ENCODE measurements at places on chromosomes 3 and 15.

GRCh38 chr3:119350114-119350513, 55.9 kb downstream of the ARHGAP31 start:
- peak; percentile 30 for DNase-seq

DNA sequence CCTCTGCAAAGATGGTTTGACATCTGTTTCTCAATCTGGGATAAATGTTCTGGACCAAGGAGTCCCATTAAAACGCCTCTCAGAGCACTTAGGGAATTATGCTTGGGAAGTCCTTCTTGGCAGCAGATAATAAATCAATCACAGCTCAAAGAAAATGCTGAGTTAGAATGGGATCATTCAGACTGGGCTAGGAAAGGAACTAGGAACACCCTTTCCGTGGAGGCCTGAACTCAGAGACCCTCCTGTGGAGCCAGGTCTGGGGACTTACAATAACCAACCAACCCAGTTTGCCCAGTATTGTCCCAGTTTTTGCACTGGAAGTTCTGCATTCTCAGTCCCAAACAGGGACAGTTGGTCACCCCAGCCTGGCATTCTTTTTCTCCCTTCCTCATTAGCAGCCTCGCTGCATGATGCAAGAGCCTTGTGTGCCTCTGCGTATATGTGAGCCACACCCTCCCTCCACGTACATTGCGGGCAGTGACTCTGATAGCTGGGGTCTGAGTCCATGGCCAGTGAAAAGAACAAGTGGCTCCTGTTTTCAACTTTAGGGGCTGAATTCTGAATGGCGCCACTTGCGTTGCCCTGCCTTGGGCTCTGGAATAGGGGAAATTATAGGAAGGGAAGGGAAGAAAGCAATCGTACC, 88.7 kb downstream of the SEMA5B start:
- no peak for DNase-seq

- no peak for DNase-seq
These were observed 386.9 kb downstream of the PDCD6IP start for GRCh38 chr3:34185301-34185700.

- no peak for DNase-seq
These were observed 373.1 kb downstream of the VPS13C start for GRCh38 chr15:61687124-61687523.

DNA sequence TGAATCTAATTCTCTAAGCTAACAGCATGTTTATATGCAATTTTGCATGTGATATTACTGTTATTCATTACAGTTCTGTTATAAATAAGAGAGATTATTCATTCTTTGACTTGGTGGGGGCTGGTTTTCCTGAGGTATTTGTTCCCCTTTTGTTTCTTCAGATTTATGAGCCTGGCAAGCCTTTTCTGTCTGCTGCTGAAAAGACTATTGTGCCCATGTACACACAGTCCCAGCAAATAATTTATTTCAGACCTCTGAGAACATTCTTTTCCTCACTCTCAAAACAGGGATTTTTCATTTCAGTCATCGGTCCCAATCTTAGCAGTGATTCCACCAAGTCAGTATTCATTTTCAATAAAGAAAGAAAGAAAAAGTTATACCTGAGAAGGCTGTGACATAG, 716.8 kb downstream of the NSUN3 start:
- no peak for DNase-seq

GRCh38 chr3:23859012-23859743, 53.4 kb downstream of the UBE2E1 start:
- DNase-seq: peak; percentile 81

DNA sequence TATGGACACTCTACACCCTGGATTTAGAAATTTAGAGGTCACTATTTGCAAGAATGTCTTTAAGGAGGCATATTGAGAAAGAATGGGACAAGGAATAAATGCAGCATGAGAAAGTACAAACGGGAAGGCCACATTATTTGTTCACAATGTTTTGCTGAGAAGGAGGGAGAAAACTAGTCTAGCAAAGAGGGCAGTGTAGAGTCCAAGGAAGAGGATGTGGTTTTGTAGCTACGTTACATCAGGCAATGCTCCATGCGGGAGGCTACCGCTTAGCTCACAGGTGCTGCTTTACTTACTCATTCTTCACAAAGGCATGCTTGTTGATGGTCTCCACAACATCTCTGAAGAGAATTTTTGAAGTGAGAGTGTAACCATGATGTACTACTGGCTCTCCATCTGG, 191.1 kb downstream of the PLCH1 start:
- DNase-seq: no peak

DNA sequence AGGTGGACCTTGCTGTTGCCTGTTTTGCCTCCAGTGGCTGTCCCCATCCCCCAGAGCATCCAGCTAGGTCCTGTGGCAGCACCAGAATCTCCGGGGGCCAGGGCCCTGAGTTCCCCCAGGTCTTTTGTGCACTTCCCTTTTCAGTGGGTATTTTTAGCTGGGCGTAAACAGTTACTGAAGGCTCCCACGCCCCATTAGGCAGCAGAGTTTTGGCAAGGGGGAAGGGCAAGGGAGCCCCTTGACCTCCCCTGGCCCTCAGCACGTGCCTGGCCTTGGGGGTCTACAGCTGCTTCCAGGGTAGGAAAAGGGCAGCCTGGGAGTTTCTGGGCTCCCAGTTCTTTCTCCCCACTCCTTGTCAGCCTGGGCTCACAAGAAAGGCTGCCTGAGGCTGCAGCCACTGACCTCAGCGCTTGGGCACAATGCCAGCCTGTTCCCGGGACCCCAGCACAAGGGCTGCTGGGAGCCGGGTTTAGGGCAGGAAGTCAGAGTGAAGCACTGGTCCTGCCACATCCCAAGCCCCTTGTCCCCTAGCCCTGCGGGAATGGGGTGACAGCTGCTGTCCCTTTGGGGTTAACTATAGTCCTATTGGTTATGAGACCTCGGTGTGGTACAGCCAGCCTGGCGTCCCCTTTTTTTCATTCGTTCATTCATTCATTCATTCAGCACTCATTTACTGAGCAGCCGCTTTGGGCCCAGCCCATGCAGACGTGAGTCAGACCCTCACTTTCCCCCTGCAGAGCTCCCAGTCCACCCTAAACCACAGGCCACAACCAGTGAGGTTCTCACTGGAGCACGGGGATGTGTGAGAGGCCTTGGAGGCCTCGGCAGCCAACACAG, 8.4 kb downstream of the CSK start:
- DNase-seq: peak; percentile 95

DNA sequence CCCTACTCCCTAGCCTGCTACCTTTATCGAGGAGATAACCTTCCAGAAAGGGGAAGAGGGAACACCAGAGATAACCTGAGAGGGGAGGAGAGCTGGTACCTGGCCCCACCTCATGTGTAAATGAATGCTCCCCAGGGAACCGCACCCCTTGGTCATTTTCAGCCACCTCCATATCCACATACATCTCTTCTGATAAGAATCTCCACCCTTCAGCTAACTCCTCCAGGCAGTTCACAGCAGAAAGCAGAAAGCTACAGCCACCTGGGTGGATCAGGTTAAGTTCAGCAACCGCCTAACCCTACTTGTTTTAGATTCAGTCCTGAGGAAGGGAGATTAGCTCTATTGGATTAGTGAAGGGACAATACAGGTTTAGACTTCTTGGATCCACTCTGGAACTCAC, 38.0 kb upstream of the TIMP4 start:
- no peak for DNase-seq

GRCh38 chr3:9473496-9474065, 76.2 kb downstream of the SETD5 start:
- no peak for DNase-seq

DNA sequence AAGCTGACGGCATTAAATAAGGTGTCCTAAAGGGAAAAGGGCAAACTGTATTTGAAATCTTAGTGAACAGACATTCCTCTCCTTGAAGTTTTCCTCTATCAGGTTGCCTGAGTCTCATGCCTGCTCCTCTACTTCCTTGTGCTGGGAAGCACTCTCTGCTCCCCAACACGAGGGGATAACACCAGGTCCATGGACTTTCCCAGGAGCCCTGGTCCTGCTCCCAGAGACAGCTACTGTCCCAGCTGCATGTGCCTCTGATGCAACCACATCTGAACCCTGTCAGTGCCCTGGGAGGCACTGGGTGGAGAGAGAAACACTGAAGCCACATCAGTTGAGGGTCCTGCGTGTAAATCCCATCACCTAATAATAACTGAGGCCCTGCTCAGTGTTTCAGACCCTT, 7.4 kb downstream of the TLR9 start:
- DNase-seq: no peak

All from RPMI7951 (cell line).